ENCODE measurements at places on chromosomes 5 and 9.

DNA sequence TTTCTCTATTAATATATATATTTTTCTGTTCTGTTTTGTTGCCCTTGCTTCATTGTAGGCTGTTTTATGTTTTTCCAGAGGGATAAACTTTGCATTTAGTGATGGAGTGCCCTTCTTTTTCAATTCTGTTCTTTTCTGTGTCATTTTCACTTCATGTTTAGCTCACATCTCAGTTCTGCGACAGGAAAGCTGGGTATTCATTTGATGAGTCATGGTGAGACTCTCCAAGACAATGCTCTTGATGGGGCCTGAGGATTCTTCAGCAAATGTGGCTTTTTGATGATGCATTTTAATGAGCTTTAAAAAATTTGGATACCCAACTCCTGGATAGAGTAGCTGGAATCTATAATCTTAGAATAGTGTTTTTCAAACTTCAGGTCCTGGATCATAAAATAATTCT, 56.5 kb upstream of the SPATA31D4 start:
- no peak for DNase-seq

DNA sequence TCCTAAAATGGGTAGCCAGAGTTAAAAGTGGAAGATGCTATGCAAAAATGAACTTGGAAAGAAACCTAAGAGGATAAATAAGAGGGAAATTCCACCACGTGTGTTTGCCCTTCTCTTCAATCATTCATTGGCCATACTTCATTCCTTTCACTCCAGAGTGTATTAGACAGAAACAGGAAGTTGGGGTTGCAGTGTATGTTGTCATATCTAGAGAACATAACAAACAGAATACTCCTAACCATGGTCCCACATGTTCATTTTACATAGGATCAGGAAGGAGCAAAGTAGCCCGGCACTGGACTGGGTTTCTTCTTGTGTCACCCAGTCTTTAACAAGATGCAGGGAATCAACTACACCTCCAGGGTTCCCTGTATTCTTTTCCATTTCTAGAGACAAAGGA, 7.6 kb upstream of the GPBP1 start:
- no peak for DNase-seq

DNA sequence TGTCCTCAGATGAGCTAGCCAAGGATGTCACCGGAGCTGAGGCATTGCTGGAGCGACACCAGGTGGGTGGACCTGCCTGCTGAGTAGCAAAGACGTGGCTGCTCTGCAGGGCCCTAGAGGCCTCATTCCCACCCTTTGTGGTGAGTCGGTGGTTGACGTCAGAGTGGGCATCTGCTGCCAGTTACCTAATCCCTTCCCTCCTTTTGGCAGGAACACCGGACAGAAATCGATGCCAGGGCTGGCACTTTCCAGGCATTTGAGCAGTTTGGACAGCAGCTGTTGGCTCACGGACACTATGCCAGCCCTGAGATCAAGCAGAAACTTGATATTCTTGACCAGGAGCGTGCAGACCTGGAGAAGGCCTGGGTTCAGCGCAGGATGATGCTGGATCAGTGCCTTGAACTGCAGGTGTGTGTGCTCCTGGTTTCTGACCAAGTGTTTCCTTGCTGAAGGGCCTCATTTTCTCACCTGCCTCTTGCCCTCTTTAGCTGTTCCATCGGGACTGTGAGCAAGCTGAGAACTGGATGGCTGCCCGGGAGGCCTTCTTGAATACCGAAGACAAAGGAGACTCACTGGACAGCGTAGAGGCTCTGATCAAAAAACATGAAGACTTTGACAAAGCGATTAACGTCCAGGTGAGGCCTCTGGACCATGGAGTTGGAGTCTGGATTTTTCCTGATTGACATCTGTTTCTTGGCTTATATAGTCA, 48.9 kb downstream of the DYNC2I2 start:
- DNase-seq = peak; percentile 96

DNA sequence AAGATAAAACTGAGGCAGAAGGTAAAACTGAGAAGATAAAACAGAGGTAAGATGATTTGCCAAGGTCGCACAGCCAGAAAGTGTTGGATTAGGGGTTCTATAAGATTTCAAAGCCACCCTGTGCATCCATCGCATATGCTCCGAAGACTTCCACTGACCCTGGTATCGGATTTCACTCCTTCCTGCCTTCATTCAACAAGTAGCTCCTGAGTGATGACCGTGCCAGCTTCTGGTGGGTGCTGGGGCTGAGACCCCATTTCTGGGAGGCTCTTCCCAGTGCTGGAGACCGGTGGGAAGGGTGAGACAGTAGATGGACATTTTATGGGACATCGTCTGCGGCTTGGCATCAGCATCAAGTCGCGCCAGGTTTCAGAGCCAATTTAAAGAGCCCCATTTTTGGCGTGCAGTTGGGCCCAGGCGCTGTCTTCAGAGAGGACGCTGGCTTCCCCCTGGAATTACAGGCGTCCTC, 53.7 kb upstream of the DAB2IP start:
- no peak for DNase-seq

- DNase-seq = no peak
Measured at GRCh38 chr9:99713838-99714306, 107.8 kb upstream of the NR4A3 start.

- no peak for DNase-seq
Measured at GRCh38 chr5:121758615-121759014, 93.1 kb upstream of the FTMT start.

DNA sequence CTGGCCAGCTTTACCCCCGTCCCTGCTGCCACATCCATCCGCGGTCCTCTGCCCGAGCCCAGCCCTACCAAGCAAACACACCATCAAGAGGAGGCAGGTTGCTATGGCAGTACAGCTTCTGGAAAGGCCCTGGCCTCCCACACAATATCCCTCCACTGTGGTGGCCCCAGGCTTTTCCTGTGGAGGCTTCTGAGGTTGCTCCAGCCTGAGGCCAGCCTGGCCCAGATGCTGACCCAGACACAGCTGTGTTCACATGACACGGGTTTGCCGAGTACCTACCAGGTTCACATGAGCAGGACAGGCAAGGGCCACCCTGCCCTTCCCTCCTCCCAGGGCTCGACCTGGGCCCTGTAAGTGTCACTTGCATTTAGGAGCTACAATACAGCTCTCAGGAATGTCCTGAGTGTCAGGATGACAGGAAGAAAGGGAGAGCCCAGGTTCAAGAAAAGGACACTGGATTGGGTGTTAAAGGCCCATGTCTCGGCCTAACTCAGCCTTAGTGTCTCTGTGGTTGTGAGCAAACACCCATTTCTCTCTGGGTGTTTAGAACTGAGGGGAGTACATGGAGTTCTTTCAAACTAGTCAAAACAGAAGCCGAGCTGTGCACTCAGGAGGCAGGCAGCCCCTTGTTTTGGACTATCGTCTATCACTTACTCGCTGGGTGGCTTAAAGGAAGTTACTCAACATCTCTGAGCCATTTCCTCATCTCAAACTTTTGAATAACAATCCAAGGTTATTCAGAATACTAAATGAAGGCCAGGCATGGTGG, 40.2 kb downstream of the NAIF1 start:
- DNase-seq = no peak

- no peak for DNase-seq
Measured at GRCh38 chr9:35659340-35659739, 1.2 kb downstream of the CCDC107 start.

- no peak for DNase-seq
Measured at GRCh38 chr9:90142580-90142979, 500.0 kb downstream of the DIRAS2 start.

DNA sequence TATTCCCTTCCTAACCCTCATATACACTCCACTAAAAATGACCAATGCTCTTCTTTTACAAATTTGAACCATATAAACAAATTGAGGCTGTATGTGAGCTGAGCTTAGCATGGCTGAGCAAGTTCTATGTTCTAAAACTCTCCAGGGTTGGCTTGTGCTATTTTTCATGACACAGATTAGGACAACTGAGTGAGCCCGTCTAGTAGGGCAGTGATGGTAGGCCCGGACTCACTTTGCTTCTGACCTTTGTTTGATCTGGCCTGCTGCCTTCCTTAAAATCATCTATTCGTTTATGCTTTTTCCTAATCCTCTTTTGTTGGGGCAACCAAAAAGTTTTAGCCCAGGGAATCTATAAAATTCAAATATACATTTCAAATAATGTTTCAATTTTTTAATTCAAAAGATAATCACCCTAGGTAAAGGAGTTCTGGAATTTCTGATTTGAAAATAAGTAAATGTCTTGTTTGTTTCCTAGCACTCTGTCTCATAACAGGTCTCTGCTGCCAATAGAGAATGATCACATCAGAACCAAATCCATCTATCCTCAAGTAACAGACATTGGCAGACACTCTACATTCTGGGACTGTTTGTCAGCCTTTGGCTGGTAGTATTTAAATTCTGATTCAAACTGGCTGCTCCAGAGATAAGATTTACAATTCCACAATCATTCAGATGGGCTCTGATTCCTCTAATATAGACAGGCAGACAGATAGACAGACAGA, 217.0 kb upstream of the TARS1 start:
- no peak for DNase-seq

- DNase-seq = no peak
Measured at GRCh38 chr9:76654051-76654461, 110.2 kb upstream of the PCA3 start.

DNA sequence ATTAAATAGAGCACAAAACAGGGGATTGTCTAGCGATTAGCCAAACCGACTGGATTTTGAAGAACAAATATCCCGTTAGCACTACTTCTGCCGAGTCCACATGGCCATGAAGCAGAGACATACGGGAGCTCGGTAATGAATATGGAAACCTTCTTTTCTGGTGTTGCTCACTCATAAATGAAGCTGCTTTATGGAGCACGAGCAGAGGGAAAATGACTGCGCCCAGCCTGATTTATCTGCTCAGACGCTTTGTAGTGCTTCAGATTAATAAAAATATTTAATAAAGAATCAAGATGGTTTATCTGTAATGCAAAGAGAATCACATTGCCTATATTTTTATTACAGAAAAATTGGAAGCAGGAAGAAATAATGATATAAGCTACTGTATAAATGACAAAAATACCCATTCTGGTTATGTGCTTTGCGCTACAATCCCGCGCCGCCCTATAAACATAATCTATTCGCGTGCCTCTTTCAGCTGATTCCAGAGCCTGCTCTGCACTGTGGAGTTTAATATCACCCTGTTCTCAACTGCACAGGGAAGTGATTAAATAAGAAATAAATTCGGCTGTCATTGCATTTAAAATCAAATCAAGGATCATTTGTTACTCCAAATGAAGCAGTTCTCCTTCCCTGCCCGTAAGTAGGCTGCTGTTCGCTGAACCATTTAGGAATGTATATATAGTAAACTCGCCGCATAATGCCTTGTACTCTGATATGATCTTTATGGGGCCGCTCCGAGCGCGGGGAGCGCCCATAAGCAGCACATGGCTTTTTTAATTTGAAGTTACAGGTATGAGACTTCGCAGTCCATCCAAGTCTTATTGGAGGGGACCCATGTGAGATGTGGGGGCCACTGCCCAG, 22.3 kb upstream of the UBAC1 start:
- no peak for DNase-seq

GRCh38 chr9:89661956-89662717, 57.3 kb downstream of the GADD45G start:
- peak; percentile 100 for DNase-seq

DNA sequence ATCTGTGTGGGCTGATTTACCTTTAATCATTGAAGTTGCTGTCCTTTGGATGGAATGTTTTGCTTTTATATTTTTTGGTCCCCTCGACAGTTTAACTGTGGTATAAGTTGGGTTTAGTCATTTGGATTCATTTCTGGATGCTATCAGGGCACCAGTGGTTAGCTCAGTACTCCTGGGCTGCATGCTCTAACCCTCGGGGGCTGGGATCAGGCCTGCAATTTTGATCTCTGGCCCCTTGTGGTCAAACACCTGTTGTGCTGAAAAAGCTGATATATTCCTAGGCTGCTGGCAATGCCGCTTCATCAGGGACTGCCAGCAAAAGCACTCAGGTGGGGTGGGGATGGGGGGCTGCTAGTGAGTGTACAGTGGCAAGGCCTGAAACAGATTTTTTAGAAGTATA, 440.4 kb upstream of the RIOK2 start:
- no peak for DNase-seq

DNA sequence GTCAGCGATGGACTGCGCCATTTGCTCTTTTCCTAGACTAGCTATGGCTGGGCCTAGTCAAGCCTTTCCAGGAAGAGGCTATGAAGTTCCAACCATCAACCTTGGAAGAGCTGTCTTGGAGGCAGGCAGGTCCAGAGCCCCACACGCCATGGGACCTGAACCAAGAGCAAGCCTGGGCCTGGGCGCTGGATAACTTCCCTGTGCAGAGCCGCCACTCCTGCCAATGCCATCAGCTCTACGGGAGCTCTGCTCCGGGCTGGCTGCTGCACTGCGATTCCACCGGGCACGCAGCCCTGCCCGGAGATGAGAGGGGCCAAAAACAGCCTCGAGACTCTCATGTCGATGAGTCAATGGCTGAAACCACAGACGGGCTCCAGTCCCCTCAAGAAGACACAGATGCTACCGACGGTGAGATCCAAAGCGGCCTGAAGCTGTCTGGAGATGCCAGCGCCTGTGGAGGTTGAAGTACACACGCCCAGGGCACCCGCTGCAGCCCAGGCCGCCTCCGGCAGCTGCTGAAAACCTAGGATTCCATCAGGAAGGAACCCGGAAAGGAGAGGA, 103.7 kb upstream of the SELENOP start:
- no peak for DNase-seq

GRCh38 chr5:173029499-173029921, 26.6 kb upstream of the CREBRF start:
- DNase-seq = no peak

- no peak for DNase-seq
Measured at GRCh38 chr5:73130811-73131210, 10.4 kb downstream of the TMEM171 start.

DNA sequence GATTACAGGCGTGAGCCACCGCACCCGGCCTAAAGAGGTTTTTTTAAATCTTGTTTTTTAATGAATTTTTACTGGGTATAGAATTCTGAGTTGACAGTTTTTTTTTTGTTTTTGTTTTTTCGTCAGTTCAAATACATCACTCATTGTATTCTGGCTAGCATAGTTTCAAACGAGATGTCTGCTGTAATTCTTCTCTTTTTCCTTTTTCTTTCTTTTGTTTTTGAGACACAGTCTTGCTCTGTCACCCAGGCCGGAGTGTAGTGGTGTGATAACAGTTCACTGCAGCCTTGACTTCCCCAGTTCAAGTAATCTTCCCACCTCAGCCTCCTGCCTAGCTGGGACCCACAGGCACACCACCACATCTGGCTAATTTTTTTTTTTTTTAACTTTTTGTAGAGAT, 2.2 kb upstream of the PRRT1B start:
- no peak for DNase-seq

DNA sequence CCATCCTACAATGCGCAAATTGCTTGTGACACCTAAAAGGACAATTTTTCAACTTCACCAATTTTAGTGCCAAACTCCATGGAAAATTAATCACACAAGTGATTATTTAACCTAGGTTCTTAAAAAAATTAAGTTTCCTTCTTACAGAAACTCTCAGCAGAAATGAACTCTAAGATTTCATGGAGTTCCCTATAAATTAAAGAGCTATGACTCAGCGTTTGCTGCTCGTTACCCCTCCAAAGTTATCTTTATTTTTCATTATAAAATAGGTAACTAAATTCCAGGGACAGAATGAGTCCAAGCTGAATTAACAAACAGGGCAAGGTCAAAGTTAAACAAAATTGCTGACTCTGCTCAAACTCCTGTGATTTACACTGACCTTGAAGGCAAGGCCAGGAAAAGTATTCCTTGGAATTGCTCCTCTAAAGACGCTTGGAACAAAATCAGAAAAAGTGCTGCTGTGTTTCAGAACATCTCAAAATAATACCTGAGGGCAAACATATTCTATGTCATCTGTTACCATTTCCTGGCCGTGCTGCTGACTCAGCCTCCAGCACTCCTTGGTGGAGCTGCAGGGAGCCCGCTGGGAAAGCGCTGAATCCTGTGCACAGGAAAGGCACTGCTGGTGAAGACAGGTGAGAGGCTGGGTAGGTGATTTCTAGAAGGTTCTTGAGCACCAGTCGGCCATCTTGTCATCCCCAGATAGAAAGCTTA, 2.5 kb upstream of the CMBL start:
- DNase-seq = no peak

Measured in cerebellum (tissue), 4 donors.